ENCODE measurements at places on chromosomes 3 and 15.

- no peak for DNase-seq
Measured at GRCh38 chr3:153111016-153111415, 51.0 kb upstream of the RAP2B start.

- no peak for DNase-seq
Measured at GRCh38 chr3:146540236-146540635, 4.2 kb downstream of the PLSCR1 start.

- no peak for DNase-seq
Measured at GRCh38 chr15:50945725-50946124, 37.2 kb downstream of the AP4E1 start.

DNA sequence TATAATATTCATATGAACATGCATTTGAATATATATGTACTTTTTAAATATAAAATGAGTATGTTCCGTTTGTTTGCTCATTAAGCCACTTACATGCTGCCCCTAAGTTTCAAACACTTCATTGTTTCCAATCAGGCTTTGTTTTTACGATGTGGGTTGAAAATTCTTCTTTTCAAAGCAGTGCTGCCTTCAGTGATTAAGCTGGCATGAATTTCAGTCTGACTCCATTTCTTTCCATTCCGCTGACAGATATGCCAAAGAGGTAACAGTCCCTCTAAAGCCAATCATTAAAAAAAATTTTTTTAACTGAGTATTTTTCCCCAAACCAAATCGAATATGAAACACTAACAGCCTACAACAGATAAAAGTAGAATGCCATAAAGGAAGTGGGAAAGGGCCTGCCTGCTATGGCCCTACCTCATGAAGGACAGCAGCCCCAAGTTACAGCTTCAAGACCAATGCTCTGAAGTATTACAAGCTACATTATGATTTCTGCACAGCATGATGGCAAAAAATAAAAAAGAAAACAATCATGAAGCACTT is 40.0 kb downstream of the DCUN1D1 start:
- DNase-seq, result no peak

GRCh38 chr3:73734211-73735089 is 109.7 kb upstream of the PDZRN3 start:
- no peak for DNase-seq

DNA sequence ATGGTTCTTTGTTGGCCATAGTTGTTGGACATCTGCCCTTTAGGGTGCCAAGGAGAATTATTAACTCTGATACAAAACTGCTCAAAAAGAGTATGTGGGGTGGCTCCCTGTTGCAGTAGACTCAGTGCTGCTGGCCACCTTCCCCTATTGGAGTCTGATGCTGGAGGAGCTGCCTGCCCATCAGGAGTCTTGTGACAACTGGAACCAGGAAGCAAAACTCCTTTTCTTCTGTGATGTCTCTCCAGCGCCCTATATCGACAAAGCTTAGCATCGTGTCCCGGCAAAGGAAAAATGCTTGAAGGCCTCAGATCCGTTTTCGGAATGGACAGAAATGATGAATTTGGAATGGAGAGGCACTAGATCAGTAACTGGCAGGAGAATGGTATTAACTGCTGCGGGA is 23.5 kb downstream of the PAK2 start:
- no peak for DNase-seq

DNA sequence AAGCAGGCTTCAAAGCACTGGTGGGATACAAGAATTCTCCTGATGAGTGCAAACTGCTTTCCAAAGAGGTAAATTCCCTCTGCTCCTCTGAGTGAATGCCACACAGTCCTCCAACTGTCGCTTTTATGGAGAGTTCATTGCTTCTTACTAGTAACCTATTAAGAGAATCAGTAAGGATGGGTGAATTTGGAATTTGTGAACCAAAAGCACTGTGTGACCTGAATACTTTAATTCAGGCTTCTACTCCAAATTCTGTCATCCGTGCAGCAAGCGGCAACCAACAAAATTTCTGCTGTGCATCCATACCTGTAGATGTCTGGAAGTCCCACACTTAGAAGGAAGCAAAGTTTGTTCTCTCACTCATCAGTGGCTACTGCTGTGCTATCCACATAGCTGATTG is 66.7 kb upstream of the SNRK start:
- DNase-seq, result no peak

DNA sequence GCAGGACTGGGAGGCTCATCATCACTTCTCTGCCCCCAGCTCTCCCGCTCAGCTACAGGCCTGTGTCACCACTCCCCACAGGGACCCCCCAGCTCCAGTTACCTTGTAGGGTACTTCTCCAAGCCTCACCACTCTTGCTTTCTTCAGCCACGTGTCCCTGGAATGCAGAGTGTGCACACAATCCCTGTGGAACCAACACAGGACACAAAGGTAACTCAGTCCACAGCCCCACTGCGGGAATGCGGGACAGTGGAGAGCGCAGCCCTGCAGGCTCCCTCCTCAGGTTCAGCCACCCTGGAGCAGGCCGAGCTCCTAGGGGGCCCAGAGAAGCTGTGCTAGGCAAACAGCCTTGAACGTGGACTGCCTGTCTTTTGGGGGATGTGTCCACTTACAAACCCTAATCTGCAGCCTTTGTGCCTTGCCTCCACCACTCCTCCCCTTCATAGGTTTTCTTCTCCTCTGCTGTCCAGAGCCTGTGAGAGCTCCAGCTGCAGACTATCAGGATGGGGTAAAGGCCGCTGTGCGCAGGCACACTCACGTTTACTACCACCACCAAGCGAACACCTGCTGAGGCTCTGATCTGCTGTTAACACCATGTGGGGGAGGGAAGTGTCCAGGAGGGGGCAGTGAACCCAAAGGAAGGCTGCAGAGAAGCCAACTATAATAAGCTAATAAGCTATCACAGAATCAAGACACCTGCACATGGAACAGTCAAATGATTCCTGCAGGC is 26.0 kb downstream of the XPC start:
- no peak for DNase-seq

- DNase-seq, result no peak
Measured at GRCh38 chr3:185732782-185733181, 92.1 kb downstream of the IGF2BP2 start.

- no peak for DNase-seq
Measured at GRCh38 chr3:167409611-167410010, 29.5 kb upstream of the ZBBX start.

DNA sequence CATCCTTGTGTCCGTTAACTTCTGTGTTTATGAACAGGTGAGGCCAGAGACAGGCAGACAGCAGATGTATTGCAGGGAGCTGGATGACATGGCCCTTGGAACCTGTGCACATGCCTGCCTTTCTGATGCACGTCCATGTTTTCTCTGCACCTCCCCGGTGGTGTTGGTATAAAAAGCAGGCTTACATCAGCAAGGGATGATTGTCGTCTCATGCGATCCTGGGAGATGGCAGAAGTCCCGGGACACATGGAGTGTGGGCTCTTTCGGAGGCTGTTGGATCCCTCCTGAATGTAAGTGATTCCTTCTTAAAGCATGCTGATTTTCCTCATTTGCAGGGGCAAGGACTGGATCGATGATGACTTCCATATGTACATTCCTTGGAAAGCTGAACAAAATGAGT is 134.8 kb downstream of the SNRPN start:
- DNase-seq, result no peak

GRCh38 chr3:156681002-156681401 is 6.6 kb downstream of the TIPARP start:
- no peak for DNase-seq

DNA sequence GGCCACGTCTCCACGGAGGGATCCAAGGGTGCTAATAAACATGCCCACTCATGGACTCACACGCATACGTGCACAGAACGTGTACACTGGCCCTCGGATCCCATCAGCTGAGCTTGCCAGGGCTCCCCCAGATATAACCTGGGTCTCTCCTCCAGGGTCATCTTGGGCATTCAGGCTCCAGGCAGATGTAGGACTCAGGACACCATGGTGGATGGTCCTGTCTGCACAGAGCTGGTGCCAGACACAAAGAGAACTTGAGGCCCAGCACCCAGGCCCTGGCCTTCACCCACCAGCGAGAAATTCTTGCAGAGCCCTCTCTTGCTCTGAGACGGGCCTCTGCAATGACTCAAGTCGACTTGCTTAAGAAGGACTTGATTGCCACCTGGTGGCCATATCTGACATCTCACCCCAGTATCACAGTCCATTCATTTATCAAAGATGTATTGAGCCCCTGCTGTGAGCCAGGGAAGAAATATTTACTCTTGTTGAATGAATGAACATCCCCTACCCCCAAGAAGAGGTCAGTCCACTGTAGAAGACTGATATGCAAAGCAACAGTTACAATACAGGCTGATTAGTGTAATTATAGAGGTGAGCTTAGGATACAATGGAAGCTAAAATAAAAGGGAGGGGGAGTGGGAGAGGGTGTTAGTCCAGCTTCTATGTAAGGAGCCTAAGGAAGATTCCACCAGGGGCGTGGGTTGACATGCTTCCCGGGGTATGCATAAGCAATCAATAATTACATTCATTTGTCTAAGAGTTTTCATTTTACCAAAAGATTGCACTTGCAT is 34.2 kb upstream of the VPS8 start:
- peak; percentile 87 for DNase-seq

DNA sequence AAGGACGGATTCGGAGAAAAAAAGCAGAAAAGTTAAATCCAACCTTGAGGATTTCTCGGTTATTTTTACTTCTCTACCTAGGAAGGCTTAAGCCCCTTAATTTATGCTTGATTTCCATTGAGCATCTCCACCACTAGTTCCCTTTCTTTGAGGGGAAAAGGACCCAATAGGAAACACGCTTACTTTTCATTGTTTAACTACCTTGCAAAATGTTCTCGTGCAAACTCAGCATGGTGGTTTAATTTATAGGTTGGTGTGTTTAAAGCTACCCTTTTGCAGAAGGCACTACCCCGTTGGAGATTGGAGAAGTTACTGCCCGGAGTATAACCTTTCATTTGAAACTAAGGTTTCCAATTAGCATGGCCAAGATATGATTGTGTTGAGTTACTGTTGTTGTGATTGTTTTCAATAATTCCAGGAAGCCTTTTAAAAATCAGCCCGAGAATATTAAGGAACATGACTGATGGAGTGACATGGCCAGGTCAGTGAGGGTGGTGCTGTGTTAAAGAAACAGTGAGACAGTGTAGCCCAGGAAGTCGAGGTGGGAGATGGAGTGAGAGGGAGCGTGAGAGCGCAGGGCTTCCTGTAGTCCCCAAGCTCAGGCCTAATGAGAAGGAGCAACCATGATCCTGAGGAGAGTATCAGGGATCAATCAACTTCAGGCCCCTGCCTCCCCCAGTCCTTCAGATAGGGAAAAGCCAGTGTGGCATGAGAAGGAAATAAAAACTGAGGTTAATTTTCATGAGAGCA is 76.6 kb downstream of the AQP9 start:
- DNase-seq, result no peak

- no peak for DNase-seq
Measured at GRCh38 chr15:41567862-41568261, 8.8 kb downstream of the TYRO3 start.

DNA sequence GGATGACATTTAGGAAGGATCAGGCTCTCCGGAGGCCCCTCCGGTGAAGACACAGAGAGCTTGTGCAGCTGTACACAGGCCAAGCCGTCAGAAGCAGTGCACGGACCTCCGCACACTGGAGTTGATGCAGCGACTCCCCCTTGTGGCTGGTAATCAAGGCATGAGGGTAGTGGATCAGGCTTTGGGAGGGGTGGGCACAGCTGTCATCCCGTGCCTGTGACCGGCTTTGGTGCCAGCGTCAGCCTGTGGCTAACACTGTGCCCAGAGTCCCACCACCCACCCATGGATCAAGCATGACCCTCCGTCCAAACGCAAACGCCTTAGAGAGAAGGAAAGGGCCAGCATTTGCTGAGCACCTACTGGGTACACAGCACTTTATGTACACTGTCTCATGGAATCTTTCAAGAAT is 8.2 kb upstream of the GRIP2 start:
- DNase-seq, result peak; percentile 57

DNA sequence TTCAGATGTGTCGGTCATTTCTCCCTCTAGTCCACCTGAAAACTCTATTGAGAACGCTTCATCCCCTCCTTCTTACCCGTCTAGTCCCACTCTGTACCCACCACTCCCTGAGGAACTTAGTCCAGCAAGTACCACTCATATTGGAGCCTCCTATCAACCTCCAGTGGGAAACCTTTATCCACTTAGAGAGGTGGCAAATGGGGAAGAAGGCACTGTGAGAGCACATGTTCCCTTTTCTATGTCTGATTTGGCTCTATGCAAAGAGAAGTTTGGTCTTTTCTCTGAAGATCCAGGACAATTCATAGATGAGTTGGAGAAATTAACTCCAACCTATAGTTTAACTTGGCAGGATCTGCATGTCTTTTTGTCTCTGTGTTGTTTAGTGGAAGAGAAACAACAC is 17.0 kb upstream of the RPN1 start:
- no peak for DNase-seq

DNA sequence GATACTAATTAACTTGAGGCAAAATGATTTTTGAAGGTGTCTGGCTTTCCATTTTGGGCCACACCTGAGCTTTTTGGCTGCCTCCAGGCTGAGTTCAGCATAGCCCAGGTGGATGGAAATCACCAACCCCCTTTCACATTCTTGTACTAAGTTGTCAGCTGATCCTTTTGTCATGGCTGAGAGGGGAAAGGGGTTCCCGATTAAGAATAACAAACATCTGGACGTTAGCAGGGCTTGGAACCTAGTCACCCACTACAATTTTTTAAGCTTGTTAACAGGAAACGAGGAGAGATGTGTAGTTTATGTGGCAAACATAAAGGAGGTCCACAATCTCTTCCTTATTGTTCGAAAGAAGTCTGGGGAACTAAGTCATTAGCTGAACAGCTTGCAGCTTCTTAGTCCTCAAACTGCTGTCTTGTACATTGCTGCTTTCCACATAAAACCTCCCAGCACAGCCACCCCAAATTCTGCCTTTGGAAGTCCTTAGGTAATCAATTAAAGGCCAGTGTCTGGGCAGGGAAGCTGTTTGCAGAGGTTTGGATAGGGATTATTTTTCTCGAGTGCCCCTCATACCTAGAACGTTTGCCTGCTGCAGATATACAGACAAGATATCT is 5.0 kb downstream of the NR2F2 start:
- no peak for DNase-seq

DNA sequence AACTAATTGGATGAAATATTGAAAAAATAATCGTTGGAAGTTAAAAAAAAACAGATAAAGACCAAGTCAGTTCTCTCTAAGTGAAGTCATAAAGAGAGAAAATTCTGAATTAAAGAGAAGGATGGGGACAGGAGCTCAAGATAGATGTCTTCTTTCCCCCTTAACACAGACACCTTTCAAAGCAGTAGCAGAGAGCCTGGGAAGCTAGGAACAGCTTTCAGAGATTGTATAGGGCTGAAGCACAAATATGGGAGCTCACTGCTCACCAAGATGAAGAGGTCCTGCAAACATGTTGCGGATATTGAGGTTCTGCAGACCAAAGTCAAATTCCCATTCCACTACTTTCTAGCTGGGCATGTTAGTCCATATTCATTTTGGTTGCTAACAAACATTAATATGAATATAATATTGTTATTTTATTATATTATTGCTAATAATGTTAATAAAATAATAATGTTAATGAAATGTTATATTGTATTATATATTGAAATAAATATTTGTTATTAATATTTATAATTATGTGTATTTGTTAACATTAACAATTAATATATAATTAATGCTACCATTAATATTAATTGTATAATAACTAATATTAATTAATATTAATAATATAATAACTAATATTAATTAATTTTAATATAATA is 319.1 kb downstream of the OXSM start:
- no peak for DNase-seq

- no peak for DNase-seq
Measured at GRCh38 chr3:20140881-20141280, 45.1 kb downstream of the SGO1 start.

Measured in activated T-cell treated with anti-CD3 and anti-CD28 coated beads, Interleukin-2, amount 50 U/mL, for 48 hours (primary cell).